ENCODE measurements at places on chromosomes 2 and 18.

GRCh38 chr2:33107690-33108482, 161.1 kb downstream of the LTBP1 start:
- no peaks in the 10 kb centered on the region for H3K36me3 ChIP-seq
- no peak for DNase-seq
- H3K4me1 ChIP-seq = peaks cover 8% of the 10 kb centered on the region
- no peak overlapping the region for H3K4me3 ChIP-seq

DNA sequence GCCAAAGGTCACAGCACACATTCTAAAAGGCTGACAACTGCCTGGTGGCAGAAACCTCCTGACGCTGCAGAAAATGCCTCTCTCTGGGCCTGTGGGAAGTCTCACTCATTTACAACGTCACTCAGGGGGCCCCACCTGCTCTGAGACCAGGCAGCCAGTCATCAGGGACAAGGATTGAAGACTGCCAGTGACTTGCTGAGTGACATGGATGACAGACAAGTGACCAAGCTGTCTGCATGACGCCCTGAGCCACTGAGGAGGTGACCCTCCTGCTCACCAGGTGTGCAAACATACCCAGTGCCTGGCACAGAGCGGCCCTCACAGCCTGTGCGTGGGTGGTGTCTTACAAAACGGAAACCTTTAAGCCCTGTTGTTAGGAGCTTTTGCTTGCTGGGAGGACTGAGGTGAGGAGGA, 392.4 kb downstream of the TNS1 start:
- no peaks in the 10 kb centered on the region for H3K36me3 ChIP-seq
- H3K4me3 ChIP-seq = no peak overlapping the region
- no peaks in the 10 kb centered on the region for H3K27me3 ChIP-seq
- DNase-seq = no peak

GRCh38 chr2:235968616-235969324, 199.4 kb downstream of the GBX2 start:
- no peaks in the 10 kb centered on the region for H3K27me3 ChIP-seq
- no peak overlapping the region for H3K4me3 ChIP-seq

GRCh38 chr2:60527762-60528161, 25.7 kb downstream of the BCL11A start:
- DNase-seq = no peak
- no peaks in the 10 kb centered on the region for H3K36me3 ChIP-seq
- H3K4me1 ChIP-seq = no peaks in the 10 kb centered on the region

GRCh38 chr2:10119601-10120157, 2.9 kb upstream of the RRM2 start:
- H3K4me3 ChIP-seq = peak overlapping the region; percentile 68
- no peak for DNase-seq
- H3K27me3 ChIP-seq = peaks cover 18% of the 10 kb centered on the region
- H3K27ac ChIP-seq = no peak overlapping the region
- peaks cover 20% of the 10 kb centered on the region for H3K4me1 ChIP-seq

- H3K27me3 ChIP-seq = no peaks in the 10 kb centered on the region
- no peak for DNase-seq
- H3K4me3 ChIP-seq = no peak overlapping the region
- H3K4me1 ChIP-seq = peaks cover 92% of the 10 kb centered on the region
Observed at GRCh38 chr2:174606336-174606735, 8.7 kb upstream of the WIPF1 start.

DNA sequence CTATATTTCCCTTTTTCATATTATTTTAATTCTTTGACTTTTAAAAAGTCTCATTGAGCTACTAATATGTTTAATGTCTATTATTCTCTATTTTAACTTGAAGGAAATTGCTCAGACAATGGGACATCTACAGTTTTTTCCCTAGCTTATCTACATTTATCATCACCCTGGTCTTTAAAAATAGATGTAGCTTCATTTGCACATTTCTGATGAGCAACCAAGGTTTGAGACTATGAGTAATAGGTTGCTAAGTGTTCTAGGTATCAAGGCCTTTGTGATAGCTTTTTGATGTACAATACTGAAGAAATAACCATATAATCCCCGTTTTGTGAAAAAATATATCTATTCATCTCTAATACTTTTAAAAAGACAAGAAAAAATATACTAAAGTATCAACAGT, 47.0 kb downstream of the STAT4 start:
- H3K36me3 ChIP-seq = no peaks in the 10 kb centered on the region
- H3K27ac ChIP-seq = no peak overlapping the region
- no peak overlapping the region for H3K4me3 ChIP-seq
- no peaks in the 10 kb centered on the region for H3K27me3 ChIP-seq
- no peaks in the 10 kb centered on the region for H3K4me1 ChIP-seq

GRCh38 chr18:79812052-79812451, 14.3 kb downstream of the KCNG2 start:
- H3K36me3 ChIP-seq = no peaks in the 10 kb centered on the region
- H3K27me3 ChIP-seq = peaks cover 2% of the 10 kb centered on the region
- no peak for DNase-seq
- no peaks in the 10 kb centered on the region for H3K4me1 ChIP-seq

DNA sequence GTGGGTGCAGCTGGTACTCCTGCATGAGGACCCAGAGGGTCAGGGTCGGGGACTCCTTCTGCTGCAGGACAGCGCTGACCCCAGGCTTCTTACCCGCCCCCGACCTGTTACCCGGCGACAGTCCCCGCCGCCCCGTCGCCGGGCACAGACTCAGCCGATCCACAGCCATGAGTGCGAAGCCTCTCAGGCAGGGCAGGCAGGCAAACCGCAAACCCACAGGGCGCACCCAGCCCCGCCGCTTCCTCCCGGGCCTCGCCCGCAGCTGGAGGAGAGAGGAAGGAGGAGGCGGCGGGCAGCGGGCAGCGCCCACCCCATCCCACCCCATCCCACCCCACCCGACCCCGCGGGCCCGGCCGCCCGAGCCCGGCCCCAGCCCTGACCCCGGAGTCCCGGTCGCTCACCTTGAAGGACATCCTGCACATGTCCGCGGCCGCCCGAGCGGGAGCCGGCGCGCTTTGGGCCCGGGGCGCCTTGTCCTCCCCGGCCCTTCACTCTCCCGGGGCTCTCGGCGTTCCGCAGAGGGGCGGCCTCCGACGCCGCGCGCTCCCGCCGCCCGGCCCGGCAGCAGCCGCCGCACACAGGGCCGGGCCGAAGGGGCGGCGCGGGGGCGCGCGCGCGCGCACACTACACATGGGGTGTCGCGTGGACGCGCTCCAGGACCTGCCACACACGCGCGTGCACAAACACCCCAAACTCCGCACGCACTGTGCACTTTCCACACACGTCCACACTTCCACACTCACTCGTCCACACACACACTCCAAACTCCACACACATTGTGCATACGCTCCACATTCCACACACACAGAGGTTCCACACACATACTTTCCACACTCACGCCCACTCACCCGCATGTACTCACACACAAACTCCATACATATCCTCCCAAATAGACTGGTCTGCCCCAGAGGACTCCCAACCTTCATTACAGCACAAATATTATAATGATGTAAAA, at the start of gene ANKRD29:
ANKRD29 (minus strand) TSS at position 603 of the 955 bp plus-strand sequence; CDS start at position 422, 181 bp downstream.
- H3K4me1 ChIP-seq = no peaks in the 10 kb centered on the region
- no peak for DNase-seq
- peaks cover 3% of the 10 kb centered on the region for H3K27me3 ChIP-seq
- H3K4me3 ChIP-seq = peak within 1 kb of the TSS; percentile 77
- no peaks in the 10 kb centered on the region for H3K36me3 ChIP-seq
- peak within 1 kb of the TSS; percentile 79 for H3K27ac ChIP-seq

- no peak overlapping the region for H3K4me3 ChIP-seq
- H3K27ac ChIP-seq = no peak overlapping the region
- peaks cover 4% of the 10 kb centered on the region for H3K4me1 ChIP-seq
- H3K36me3 ChIP-seq = no peaks in the 10 kb centered on the region
Observed at GRCh38 chr18:79851950-79852349, 54.2 kb downstream of the KCNG2 start.

DNA sequence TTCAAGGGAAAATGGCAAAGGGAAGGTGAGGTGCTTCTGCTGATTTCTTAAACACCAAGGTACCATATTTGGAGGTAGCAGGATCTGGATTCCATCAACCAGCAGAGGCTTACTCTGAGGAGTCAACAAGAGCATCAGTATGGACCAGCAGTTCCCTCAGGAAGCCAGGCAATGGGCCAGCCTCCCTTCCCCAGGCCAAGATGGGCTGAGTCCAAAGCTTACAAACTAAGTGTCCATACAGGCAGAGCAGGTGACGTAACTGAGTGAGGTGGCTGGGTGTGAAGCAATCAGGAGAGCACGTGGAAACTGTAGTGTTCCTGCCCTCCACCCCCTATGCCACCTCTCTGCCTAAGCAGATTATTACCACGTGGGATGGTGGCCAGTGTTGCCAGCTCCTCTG, 134.2 kb upstream of the HNRNPA3 start:
- no peaks in the 10 kb centered on the region for H3K27me3 ChIP-seq
- peak; percentile 24 for DNase-seq
- H3K4me3 ChIP-seq = no peak overlapping the region
- no peak overlapping the region for H3K27ac ChIP-seq
- no peaks in the 10 kb centered on the region for H3K4me1 ChIP-seq

- DNase-seq = peak; percentile 9
- H3K4me3 ChIP-seq = no peak overlapping the region
- H3K27ac ChIP-seq = no peak overlapping the region
Observed at GRCh38 chr2:240964704-240965295, 33.6 kb upstream of the SNED1 start.

- H3K27me3 ChIP-seq = no peaks in the 10 kb centered on the region
- no peak for DNase-seq
- H3K36me3 ChIP-seq = no peaks in the 10 kb centered on the region
- H3K4me3 ChIP-seq = no peak overlapping the region
- no peaks in the 10 kb centered on the region for H3K4me1 ChIP-seq
- no peak overlapping the region for H3K27ac ChIP-seq
Observed at GRCh38 chr2:55899881-55900280, 23.7 kb downstream of the EFEMP1 start.

DNA sequence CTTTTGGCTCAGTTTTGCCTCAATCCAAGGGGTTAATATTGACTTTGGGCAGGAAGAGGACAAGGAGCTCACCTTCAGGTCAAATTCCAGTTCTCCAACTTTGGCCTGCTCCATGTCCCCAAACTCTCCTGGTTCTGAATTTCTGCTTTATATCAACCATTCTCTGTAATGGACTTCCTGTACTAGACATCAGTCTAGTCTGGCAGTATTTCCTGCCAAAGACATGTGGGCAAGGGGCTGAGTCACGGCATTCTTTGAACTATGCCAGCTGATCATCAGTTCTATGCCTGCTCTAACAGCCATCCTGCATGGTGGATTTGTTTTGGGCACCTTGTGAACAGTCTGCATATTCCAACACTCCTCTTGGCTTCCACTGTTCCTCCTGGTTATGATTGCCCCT, 199.4 kb downstream of the ZEB2 start:
- no peaks in the 10 kb centered on the region for H3K27me3 ChIP-seq
- H3K4me1 ChIP-seq = peaks cover 15% of the 10 kb centered on the region
- peak overlapping the region; percentile 15 for H3K27ac ChIP-seq
- H3K36me3 ChIP-seq = no peaks in the 10 kb centered on the region
- no peak for DNase-seq
- H3K4me3 ChIP-seq = no peak overlapping the region

- peak overlapping the region; percentile 35 for H3K4me3 ChIP-seq
- H3K4me1 ChIP-seq = no peaks in the 10 kb centered on the region
- no peak overlapping the region for H3K27ac ChIP-seq
- H3K27me3 ChIP-seq = no peaks in the 10 kb centered on the region
- no peaks in the 10 kb centered on the region for H3K36me3 ChIP-seq
Observed at GRCh38 chr2:233354500-233354924, 218 bp downstream of the DGKD start.

DNA sequence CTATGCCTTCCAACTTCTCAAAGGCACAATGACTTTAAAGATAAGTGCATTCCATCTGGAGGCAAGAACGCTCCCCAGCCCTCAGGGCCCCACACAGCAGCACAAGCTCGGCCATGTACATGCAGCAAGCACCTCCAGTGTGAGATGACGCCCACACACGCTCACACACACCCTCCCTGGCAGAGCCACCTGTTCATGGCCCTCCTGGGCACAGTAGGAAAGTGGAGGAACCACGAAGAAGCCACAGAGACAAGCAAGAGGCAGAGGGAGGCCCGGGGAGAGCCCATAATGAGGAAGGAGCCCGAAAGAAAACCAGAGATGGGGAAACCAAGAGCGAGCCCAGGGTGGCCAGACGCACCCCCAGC, 21.7 kb downstream of the BIN1 start:
- no peaks in the 10 kb centered on the region for H3K36me3 ChIP-seq
- H3K4me1 ChIP-seq = peaks cover 77% of the 10 kb centered on the region
- H3K4me3 ChIP-seq = no peak overlapping the region
- H3K27ac ChIP-seq = peak overlapping the region; percentile 92
- DNase-seq = no peak
- no peaks in the 10 kb centered on the region for H3K27me3 ChIP-seq

- no peak overlapping the region for H3K4me3 ChIP-seq
- H3K27me3 ChIP-seq = no peaks in the 10 kb centered on the region
- no peak for DNase-seq
- peaks cover 7% of the 10 kb centered on the region for H3K4me1 ChIP-seq
- H3K36me3 ChIP-seq = no peaks in the 10 kb centered on the region
- no peak overlapping the region for H3K27ac ChIP-seq
Observed at GRCh38 chr2:197258580-197258979, 52.0 kb downstream of the ANKRD44 start.

GRCh38 chr2:165833156-165833555, 39.1 kb upstream of the GALNT3 start:
- no peak overlapping the region for H3K27ac ChIP-seq
- H3K36me3 ChIP-seq = no peaks in the 10 kb centered on the region
- H3K27me3 ChIP-seq = no peaks in the 10 kb centered on the region
- no peak overlapping the region for H3K4me3 ChIP-seq

GRCh38 chr2:27086724-27087593, at the start of gene KHK:
Gene KHK (plus strand): TSS chr2:27086772. CDS start chr2:27087260, 488 bp downstream.
- H3K4me3 ChIP-seq = peak within 1 kb of the TSS; percentile 70
- H3K27ac ChIP-seq = peak within 1 kb of the TSS; percentile 79
- DNase-seq = no peak
- H3K4me1 ChIP-seq = peaks cover 16% of the 10 kb centered on the region

DNA sequence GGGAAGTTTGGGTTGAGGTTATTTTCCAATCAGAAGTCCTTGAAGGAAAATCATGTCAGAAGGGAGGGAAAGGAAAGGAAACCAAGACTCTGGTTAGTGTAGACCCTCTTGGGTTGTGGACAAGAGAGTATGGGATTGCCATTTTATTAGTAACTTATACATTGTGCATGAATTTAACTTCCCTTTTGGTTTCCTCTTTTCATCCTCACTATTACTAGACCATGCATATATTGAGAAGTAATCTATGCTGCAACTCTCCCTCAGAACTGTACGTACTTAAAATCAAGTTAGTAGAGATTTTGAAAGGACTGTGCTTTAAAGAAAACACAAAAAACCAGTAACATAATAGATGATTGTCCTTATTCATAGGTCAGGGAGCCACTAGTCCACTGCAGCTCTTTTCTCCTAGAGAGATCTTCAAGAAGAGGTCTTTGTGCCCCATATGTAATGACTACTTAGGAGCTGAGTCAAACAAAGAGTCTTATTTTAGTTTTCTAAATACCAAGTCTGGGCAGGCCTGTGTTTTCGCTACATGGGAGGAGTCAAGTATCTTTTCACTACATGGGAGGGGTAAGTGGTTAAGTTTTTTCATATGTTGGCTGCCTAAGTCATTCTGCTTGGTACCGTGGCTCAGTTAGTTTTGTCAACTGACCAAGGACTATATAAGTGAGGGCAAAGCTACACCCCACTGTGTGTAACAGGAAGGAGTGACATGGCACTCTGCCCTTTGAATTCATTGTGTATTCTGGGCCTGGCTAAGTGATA, 25.2 kb upstream of the FAM117B start:
- no peaks in the 10 kb centered on the region for H3K36me3 ChIP-seq
- no peaks in the 10 kb centered on the region for H3K27me3 ChIP-seq
- peaks cover 37% of the 10 kb centered on the region for H3K4me1 ChIP-seq
